ENCODE measurements at places on chromosomes 6 and 20. TPM values are rescaled to one million over a fixed set of nuclear protein-coding genes. Genes with fewer than 3 reads are reported as not detected.

DNA sequence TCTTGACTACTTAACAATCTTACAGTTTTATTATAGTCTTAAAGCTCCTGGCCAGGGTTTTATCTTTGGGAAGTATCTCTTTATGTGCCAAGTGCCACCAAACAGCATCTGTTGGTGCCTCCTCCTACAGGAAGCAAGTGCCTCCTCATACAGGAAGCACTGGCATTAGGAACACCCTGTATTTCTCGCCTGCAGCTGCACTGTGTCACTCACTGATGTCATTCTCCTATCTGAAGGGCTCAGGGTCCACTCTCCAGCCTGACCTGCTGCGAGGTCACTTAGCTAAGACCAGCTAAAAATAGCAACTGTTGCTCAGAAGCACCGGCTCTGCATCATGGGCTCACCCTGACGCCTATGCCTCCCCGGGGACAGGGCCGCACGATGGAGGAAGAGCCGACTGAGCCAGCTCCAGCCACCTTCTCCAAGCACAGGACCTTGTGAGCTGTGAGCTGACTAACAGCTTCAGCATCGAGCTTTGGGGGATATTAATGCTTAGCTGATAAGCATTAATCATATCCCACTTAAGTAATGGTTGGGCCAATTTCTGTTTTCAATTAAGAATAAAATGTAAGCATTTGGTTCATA lies 66.3 kb upstream of the CD93 start:
- DNase-seq: peak; percentile 88

DNA sequence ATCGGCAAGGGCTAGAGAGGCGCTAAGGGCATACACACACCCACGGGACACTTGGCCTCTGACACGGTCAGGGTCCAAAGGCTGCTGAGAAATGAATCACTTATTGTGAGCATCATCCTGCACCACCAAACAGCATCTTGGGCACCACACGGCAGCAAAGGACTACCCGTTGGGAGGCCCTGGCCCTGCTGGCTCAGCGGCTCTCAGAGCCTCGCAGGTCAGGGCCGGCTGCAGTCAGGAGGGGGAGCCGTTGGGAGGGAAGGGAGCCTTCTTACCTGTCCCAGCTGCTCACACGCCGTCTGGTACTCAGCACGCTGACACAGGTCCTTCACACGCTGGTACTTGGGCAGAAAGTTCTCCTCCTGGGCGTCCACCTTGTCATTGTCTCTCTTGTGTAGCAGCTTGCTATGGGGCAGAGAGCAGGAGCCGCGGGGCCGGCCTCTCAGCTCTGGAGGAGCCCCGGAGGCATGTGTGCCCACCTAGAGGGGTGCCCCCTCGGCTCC lies 109.0 kb downstream of the SULF2 start:
- DNase-seq: no peak

- no peak for DNase-seq
Measured at GRCh38 chr20:37808233-37809070, 94.5 kb upstream of the VSTM2L start.

The BPIFB4 gene
- total RNA-seq: not detected

The TRIM31 gene
- not detected for total RNA-seq

The LRRC73 gene
- total RNA-seq: under 0.01 TPM

DNA sequence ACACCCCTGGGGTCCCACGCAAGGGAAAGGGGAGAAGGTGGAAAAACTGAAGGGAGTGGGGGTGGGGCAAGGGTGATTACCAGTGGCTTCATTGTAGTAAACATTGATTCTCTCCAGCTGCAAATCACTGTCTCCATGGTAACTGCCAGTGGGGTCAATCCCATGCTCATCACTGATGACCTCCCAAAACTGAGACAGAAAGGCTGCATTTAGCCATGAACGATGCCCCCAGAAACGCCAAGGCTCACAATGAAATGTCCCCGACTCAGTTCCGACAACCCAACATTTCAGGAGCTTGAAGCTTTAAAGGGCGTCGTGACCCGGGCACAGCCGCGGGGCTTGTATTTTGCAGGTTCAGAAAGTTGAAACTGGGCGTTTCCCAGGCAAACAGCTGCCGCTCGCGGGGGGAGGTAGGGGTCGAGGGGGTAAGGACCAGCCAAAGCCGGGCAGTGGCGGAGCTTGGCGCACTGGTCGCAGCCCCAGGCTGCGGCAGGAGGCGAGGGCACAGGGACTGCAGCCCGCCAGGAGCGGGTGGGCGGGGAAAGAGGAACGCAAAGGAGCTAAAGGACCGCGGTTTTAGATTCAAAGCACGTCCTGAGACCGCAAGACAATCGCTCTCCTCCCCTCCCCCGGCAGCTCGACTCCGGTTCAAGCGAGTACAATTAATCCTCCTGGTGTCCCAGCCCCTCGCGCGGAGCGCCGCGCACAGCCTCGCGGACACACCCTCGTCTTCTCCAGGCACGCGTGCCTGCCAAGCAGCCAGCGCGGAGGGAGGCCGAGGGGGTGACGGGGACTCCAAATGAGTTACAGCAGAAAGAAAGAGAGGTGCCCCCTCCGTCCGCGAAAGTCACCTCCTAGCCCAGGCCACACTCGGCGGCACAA lies 731 bp downstream of the TUBB2B start:
- DNase-seq: no peak

GRCh38 chr6:17908831-17909230 lies 78.6 kb downstream of the KIF13A start:
- DNase-seq: no peak

DNA sequence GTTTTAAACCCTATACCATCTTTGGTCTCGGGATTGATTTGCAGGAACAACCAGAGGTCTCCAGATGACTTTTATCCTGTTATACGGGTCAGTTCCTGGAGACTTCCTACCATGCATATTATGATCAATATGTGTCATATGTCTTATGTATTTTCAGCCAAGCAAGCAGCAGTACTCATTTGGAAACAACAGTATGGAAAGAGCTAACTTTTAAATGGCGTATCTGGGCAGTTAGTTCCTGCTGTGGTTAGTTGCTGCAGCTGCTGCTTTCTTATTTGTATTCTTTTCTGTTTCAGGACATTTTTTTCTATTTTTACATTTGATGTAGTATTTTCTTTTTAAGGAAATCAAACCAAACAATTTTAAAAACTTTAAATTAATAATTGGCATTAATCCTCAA lies 207.5 kb downstream of the MANEA start:
- DNase-seq: no peak

DNA sequence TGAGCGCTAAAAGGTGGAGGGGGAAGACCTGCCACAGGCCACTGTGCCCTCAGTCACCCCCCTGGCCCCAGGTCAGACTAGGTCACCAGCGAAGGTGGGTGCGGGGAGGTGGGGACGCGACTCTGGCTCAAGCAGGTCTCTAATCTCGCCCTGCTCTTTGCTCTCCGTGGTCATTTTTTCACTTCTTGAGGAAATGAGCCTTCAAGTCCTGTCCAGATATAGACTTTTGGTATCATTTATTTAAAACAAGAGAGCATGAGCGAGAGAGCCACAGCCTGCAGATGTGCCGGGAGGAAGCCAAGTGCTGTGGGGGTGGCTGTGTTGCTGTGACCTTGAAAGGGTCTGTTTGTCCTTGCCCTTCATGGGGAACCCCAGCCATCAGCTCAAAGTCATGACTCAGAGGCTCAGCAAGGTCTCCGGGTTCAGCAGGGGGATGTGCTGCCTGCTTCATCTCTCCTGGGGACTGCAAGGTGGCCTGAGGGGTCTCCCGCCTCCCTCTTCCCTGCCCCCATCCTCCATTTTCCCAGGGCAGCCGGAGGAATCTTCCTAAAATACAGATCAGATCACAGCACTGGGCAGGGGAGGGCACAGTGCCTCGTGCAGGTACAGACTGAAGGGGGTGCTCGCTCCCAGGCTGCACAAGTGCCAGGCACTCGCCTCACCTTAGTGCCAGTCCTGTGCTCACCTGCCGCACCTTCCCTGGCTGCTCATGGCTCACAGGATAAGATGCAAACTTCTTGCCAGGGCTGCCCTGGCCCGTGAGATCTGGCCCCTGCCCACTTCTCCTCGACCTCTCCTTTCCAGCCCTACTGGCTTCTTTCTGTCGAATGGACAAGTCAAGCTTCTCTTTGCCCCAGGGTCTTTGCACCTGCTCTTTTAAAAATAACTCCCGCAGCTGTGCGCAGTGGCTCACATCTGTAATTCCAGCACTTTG lies 26.5 kb downstream of the SULF2 start:
- DNase-seq: no peak

GRCh38 chr20:13221673-13222318 lies 722 bp downstream of the ISM1 start:
- DNase-seq: peak; percentile 43

GRCh38 chr6:39357998-39358686 lies 35.6 kb upstream of the KCNK16 start:
- DNase-seq: peak; percentile 59

DNA sequence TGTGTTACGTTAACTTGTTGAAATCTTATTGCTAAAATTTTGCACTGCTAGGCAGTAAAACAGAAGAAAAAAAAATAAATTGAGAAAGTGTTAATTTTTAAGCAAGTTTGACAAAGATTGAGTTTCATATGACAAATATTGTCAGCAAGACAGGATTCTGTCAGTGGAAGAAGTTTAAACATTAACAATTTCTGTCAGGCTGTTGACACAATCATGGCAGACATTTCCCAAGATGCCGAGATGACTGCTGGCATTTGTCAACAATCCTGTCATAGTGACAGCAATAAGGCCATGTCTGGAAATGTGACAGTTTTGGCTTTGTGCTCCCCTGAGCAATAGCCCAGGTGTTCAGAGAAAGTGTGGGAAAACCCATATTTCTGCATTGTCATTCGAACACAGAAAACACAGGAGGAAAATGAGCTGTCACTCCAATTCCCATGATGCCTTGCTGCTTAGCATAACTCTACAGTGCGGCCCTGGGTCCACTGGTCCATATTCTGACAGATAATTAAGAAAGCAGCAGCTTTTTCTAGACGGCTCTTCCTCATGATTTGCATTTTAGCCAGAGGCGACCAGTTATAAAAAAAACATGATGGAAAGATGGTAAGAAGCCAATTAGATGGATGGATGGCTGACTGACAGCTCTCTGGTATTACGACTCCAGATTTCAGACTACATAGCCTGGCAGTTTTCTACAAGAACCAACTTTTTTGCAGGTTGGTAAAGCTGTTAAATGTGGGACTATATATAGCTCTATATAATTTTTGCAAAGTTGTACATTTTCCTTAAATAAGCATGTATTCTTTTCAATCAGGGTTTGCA lies 43.6 kb upstream of the DEFB112 start:
- DNase-seq: no peak

The RNF217 gene
- total RNA-seq: 16.7 TPM

DNA sequence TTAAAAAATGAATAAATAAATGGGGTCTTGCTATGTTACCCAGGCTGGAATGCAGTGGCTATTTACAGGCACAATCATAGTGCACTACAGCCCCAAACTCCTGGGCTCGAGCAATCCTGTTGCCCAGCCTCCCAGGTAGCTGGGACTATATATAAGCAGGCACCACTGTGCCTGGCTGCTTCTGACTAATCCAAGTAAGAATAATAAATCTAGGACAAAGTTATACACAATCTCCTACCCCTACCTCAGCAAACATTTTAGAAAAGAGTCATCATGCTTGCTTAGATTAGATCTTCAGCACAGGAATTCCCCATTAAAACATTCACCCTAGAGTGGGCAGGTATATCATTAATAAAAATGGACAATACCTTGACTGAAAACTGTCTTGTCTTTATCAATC lies 124.6 kb downstream of the REV3L start:
- peak; percentile 59 for DNase-seq

GRCh38 chr20:32586291-32586690 lies 1.2 kb upstream of the NOL4L start:
- no peak for DNase-seq

GRCh38 chr6:112874881-112875280 lies 527.8 kb downstream of the RFPL4B start:
- DNase-seq: no peak

DNA sequence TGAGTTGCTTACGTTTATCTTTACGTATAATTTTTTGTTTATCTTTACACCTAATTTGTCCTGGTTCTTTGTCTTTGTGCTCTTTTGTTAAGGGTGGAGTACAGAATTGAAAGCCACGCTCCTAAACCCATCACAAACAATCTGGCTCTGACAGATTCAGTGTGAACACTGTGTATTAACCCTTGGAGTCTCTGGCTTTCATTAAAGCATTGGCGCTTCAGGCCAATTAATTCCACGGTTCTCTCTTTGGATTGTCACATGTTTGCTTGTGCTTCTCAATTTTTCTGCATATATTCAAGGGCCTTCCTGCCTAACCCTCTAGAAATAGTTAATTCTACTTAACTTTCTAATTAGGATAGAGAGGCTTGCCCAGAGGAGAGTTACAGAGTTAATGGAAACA lies 38.6 kb downstream of the NKX2-4 start:
- DNase-seq: no peak

- peak; percentile 79 for DNase-seq
Measured at GRCh38 chr6:145309842-145310535, 425.3 kb downstream of the EPM2A start.

- no peak for DNase-seq
Measured at GRCh38 chr20:22027423-22027822, 322.0 kb downstream of the PAX1 start.

GRCh38 chr6:144823131-144823530 lies 538.0 kb downstream of the UTRN start:
- DNase-seq: no peak

The AVP gene
- not detected for total RNA-seq

DNA sequence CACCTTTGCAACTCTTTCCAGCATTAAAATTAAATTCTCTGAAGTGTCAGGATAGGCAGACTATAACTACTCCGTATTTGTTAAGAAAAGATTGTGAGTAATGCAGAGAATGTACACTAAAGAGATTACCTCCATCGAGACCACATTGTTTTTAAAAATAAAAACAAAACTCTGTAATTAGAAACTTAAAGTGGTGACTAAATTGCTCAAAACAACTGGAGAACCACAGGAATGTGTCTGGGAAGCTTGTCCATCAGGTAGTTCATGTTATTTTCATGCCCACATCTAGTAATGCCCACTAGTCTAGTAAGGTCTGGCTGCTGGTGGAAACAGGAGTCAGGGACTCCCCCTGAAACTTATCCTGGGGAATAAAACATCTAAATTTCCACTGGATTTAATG lies 103.0 kb upstream of the FOXQ1 start:
- DNase-seq: peak; percentile 4

DNA sequence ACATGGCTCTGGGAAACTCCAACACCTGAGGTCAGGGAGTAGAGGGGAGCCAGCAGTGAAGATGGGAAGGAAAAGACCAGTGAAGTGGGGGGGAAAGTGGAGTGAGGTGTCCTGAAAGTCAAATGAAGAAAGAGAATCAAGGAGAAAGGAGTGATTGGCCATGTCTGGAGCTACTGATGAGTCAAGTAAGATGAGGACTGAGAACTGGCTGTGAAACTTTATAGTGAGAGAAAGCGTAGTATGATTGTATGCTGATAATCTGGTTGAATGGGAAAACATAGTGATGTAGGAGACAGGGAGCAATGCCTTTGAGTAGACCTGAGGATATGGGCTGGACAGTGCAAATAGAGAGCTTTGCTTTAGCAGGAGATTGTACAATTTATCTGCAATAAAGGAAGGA lies 183.6 kb upstream of the GMDS start:
- no peak for DNase-seq

DNA sequence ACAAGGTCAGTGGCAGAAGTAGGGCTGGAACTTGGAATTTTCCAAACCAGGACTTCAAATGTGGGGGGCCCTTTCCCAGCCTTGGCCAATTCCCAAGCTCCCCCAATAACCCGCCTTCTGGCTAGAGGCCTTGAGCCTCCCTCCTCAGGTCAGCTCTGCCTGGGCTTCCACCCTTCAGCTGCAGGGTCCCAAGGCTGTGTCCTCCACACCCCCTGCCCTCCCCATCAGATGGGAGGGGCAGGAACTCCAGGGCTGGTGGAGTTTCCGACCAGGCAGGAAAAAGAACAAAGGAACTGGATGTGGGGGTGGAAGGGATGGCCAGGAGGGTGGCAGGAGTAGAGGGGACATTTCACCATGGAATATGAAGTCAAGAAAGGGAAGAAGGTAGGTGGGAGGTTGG lies at the start of gene CCM2L:
CCM2L (plus strand) TSS at position 338 of the 400 bp plus-strand sequence; CDS start at position 355, 17 bp downstream.
- no peak for DNase-seq
